ENCODE measurements at places on chromosomes 16 and 17.

- DNase-seq, result no peak
Observed at GRCh38 chr17:50676065-50676975, 31.4 kb downstream of the ANKRD40 start.

GRCh38 chr17:49101054-49101534 lies 31.5 kb upstream of the B4GALNT2 start:
- DNase-seq, result no peak

- peak; percentile 10 for DNase-seq
Observed at GRCh38 chr17:17498606-17499301, 2.6 kb upstream of the RASD1 start.

GRCh38 chr16:67857547-67858233 lies 10.2 kb upstream of the CENPT start:
- peak; percentile 51 for DNase-seq

GRCh38 chr16:65121870-65122723 lies at the start of gene CDH11:
TSS of gene CDH11 (minus strand) at chr16:65122063. CDS start at chr16:65004869, 117,194 bp downstream.
- peak; percentile 70 for DNase-seq
